ENCODE measurements at places on chromosomes 6 and 20. TPM values are rescaled to one million over a fixed set of nuclear protein-coding genes. Genes with fewer than 3 reads are reported as not detected.

The APOM gene
- 2.6 TPM for total RNA-seq

DNA sequence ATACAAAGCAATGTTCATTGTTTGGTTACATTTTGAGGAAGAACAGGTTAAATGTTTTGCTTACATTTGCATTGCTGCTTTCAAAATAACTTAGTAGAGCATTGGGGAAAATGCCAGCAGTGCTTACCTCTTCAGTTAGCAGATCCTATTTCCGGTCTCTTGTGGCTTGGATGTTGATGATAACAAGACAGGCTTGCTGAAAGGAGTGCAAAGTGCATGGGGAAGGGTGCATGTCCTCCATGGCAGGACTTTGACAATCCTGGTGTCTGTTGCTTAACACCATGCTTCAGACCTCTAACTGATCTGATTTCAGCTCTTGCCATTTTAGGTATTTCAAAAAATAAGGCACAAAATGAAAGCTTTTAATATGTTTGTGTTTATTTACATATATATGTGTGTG, 21.1 kb downstream of the TPD52L1 start:
- DNase-seq = no peak

GRCh38 chr20:62230276-62230675, 8.0 kb upstream of the OSBPL2 start:
- DNase-seq = no peak

DNA sequence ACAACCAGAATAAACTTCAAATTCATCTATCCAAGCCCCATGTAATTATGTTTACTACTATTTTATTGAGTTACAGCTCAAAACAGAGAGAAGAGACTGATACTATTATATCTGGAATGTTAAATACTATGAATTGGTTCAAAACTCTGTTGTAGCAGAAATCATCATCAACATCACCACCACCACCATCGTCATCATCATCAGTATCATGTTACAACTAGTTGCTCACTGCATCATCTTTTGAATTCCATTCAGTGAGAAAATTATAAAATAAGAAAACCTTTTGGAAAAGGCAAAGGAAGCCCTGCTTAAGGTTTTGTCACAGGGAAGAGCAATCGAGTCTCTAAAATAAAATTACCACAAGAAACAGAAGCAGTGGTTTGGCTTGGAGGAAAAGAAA, 36.2 kb upstream of the THEMIS start:
- DNase-seq = no peak

DNA sequence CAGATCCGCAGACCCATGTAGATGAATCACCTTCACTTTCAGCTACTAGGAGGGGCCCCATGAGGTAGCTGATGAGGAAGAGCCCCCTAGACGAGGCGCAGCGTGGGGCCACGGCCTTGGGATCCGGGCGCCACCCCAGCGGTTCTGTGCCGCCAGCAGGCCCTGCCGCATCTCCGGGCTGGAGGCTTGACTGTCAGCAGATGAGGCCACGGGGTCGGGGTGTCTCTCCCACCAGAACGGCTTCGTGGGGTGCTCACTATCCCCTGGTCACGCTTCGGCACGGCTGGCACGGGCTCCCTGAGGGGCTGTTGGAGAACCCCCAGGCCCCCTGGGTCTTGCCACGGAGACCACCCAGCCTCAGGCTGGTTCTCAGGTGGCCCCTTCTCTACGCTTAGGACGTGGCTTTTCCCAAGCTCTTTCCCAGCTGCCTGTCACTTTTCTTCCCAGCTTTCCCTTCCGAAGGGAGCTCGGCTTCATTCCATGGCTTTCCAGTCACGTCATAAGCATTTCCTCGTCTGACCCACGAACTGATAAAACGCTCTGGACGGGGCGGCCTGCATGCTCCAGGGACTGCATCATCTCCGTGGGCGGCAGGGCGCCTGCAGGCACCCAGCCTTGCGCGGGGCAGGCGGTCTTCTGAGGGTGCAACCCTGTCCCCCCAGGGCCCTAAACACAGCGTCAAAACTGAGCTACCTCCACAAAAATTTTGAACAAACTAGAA, 85.9 kb downstream of the THBS2 start:
- DNase-seq = no peak

- no peak for DNase-seq
Measured at GRCh38 chr6:14020551-14020950, 95.8 kb downstream of the RNF182 start.

GRCh38 chr20:31849306-31849930, 4.0 kb upstream of the FOXS1 start:
- no peak for DNase-seq

DNA sequence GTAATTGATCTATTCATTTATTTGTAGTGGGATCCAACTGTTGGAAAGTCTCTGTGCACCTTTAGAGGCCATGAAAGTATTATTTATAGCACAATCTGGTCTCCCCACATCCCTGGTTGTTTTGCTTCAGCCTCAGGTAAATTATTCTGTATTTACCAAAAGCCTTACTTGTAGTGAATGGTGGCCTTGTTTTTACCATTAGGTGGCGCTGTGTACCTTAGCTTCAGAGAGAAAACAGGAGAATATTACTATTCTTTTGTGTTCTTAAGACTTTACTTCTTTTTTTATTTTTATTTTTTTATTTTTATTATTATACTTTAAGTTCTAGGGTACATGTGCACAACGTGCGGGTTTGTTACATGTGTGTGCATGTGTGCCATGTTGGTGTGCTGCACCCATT, 23.7 kb downstream of the PEX7 start:
- DNase-seq = peak; percentile 52

DNA sequence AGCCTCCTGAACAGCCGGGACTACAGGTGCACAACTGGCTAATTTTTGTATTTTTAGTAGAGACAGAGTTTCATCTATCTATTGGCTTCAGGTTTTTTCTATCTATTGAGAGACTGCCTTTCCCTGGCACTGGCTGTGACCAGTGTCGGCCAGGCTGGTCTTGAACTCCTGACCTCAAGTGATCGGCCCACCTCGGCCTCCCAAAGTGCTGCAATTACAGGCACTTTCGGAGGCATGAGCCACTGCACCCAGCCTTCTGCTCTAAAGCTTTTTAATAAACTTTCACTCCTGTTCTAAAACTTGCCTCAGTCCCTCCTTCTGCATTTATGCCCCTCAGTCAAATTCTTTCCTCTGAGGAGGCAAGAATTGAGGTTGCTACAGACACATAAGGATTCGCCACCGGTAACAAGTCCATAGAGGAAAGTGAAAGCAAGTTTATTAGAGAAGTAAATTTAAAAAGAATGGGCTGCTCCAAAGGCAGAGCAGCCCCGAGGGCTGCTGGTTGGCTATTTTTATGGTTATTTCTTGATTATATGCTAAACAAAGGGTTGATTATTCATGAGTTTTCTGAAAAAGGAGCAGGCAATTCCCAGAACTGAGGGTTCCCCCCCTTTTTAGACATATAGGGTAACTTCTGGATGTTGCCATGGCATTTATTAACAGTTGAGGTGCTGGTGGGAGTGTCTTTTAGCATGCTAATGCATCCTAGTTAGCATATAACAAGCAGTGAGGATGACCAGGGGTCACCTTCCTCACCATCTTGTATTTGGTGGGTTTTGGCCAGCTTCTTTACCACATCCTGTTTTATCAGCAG, 44.8 kb upstream of the RNGTT start:
- no peak for DNase-seq

DNA sequence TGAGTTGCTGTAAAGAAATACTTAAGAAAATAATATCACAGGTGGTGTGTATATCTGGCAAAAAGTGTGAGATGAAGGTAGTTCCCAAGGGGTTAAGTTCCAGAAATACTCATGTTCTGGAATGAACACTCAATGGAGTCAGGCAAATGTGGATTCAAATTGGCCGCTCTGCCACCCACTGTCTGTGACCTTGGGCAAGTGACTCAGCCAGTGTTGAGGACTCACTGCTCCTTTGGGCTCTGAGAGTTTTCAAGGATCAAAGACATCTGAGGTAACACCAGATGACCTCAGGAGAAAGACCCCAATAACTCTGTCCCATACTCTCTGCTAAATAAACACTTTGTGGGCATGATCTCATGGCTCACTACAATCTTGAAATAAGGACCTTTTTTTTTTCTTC, 59.2 kb upstream of the EYA2 start:
- DNase-seq = no peak
